ENCODE measurements at places on chromosomes 1 and 21. TPM values are rescaled to one million over a fixed set of nuclear protein-coding genes. Genes with fewer than 3 reads are reported as not detected.

DNA sequence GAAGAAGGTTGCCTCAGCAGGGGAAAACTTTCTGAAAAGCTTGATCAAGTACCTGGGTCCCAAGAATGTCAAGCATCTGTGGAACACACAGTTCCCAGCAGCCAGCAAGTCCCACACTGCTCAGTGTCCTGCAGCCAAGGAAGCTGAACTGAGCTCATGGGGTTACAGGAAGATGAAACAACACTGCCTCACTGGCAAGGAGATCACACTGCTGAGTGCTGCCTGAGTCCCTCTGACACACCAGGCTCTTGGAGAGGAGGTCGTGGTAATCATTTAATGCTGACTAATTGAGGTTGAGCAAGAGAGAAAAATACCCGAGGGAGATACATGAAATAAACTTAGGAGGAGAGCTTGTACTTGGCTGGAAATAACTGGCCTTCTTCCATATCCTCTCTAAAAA is 75.2 kb downstream of the MPZL1 start:
- no peaks in the 10 kb centered on the region for H3K4me1 ChIP-seq
- DNase-seq: no peak
- no peaks in the 10 kb centered on the region for H3K36me3 ChIP-seq
- no peaks in the 10 kb centered on the region for H3K27me3 ChIP-seq
- no peak overlapping the region for H3K4me3 ChIP-seq
- H3K27ac ChIP-seq: no peak overlapping the region

DNA sequence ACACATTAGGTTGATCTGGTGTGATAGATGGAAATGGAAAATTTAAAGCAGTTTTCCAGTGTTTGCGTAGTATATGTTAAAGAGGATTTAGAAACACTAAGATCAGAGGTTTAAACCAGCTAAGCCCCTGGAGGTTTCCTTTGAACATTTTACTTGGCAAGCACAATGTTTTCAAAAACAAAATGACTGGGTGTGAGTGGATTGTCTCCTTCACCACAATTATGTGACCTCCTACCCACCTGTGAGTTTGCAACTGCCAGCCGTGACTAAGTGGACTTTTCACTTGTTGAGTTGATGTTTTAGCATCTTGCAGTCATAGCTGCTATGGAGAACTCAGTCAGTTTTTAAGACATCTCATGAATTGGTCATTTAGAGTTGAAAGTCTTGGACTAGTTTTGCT is 4.7 kb downstream of the CCDC190 start:
- H3K4me3 ChIP-seq: no peak overlapping the region
- H3K4me1 ChIP-seq: no peaks in the 10 kb centered on the region
- DNase-seq: no peak
- no peak overlapping the region for H3K27ac ChIP-seq
- peaks cover 6% of the 10 kb centered on the region for H3K27me3 ChIP-seq
- H3K36me3 ChIP-seq: no peaks in the 10 kb centered on the region

NFASC gene
- total RNA-seq: not detected

ADAMTSL4 gene
- 0.12 TPM for total RNA-seq

- no peaks in the 10 kb centered on the region for H3K27me3 ChIP-seq
- no peak for DNase-seq
- H3K4me1 ChIP-seq: no peaks in the 10 kb centered on the region
- no peaks in the 10 kb centered on the region for H3K36me3 ChIP-seq
- no peak overlapping the region for H3K27ac ChIP-seq
- H3K4me3 ChIP-seq: no peak overlapping the region
Observed at GRCh38 chr1:82697965-82698364, 897.2 kb downstream of the ADGRL2 start.

Measured in CD4-positive, CD25-positive, alpha-beta regulatory T cell (primary cell).